Calu3 (cell line): ENCODE measurements at places on chromosomes 4 and X. TPM values are rescaled to one million over a fixed set of nuclear protein-coding genes. Genes with fewer than 3 reads are reported as not detected.

GRCh38 chr4:146458594-146458993 is 63.1 kb downstream of the SLC10A7 start:
- H3K4me1 ChIP-seq = no peaks in the 10 kb centered on the region
- DNase-seq = no peak
- no peaks in the 10 kb centered on the region for H3K27me3 ChIP-seq
- no peak overlapping the region for H3K4me3 ChIP-seq

- DNase-seq = no peak
- H3K27me3 ChIP-seq = no peaks in the 10 kb centered on the region
- H3K27ac ChIP-seq = no peak overlapping the region
- no peaks in the 10 kb centered on the region for H3K4me1 ChIP-seq
Observed at GRCh38 chr4:183314806-183315205, 5.3 kb downstream of the CLDN22 start.

The MAGEA2B gene
- not detected in 2 replicates for total RNA-seq

DNA sequence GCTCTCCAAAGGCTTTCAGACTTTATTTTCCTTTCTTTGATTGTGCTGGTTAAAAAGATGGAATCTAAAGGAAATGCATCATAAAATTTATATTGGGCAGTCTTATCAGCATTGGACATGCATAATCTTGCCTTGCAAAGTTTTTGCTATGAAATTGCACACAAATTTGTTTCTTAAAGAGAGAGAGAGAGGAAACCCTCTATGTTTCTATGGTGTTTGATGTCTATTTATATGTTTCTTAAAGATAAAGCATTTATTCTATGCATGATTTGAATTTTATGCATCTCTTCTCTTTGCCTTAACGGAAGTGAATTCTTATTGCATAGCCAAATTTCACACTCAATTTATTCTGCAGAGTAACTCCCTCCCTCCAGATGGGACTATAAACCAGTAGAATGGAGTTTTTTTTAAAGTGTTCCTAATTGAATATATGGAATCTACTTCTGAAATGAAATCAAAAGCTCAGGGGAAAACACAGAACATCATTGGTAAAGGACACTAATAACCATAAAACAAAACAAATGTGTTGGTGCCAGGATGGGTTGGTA is 83.5 kb upstream of the PPARGC1A start:
- H3K36me3 ChIP-seq = no peaks in the 10 kb centered on the region
- H3K4me3 ChIP-seq = no peak overlapping the region
- DNase-seq = no peak
- H3K27me3 ChIP-seq = no peaks in the 10 kb centered on the region

DNA sequence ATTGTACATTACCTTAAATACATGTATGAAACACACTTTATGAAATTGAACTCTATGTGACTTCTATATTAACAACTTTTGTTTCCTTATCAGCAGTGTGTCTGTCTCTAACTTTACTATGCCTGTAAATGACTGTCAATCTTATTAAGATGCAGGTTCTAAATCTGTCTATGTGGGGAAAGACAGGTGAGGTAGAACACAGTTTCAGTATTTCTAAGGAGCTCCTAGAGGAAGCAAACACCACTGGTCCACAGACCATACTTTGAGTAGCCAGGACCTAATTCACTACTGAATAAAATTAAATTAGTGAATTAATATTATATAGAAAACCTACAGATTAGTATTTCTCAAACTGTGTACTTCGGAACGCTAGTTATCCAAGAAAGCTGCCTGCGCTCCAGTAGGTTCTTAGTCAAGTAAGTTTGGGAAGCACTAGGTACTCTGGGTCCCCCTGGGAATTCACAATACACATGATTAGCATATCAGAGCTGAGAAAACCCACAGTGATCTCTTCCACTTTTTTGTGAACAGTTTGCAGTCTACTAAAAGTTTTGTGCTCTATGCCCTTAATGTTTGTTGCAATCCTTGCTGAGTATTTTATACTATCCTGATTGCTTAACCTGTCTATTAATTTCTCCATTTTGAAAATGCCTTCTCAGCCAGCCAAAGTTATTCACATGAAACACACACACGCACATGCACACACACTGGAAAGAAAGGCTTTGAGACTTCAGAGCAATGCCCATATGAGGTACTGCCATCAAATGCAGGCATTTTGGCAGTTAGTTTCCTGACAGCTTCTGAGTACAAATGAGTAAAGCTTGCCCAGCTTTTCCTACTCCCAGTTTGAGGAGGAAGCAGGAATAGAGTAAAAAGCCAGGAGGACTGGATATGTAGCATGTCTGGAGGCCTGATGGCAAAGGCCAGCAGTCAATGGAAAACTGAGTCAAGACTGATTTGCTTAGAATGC is 133.6 kb upstream of the CPEB2 start:
- peaks cover 3% of the 10 kb centered on the region for H3K27me3 ChIP-seq
- no peak overlapping the region for H3K4me3 ChIP-seq
- no peaks in the 10 kb centered on the region for H3K36me3 ChIP-seq
- DNase-seq = no peak
- no peaks in the 10 kb centered on the region for H3K4me1 ChIP-seq

DNA sequence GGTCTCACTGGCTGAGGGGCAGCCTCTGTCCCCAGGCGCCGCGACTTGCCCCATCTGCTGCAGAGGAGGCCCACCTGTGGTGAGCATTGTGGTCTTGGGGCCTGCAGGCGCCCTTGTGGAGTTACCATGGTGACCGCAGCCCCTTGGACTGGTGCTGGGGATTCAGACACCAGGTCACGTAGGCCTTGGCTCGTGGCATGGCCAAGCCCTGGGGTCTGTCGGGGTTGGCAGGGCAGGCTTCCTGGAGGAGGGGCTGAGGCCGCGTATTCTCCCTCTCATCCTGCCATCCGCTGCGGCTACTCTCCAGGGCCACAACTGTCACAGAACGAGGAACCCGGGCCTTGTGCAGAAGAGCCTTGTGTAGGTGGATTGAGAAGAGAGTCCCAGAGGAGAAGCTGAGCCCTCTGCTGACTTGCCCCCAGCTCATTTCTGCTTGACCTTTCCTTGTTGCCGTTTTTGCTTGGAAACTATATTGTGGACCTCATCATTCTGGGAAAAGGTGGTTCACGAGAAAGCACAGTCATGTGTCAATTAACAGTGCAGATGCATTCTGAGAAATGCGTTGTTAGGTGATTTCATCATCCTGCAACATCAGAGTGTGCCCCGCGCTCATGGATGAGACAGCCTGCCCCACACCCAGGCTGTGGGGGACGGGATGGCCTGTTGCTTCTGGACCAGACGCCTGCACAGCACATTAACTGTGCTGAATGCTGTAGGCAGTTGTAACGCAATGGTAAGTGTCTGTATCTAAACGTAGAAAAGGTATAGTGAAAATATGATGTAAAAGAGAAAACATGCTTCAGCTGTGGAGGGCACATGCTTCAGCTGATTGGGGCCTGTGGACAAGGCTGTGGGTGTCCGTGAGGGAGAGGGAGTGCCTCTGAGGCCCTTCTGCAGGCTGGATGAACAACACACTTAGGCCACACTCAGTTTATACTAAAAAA is 38.5 kb downstream of the TRMT44 start:
- no peak for DNase-seq
- H3K4me3 ChIP-seq = no peak overlapping the region

The TLR10 gene
- not detected in 2 replicates for total RNA-seq

DNA sequence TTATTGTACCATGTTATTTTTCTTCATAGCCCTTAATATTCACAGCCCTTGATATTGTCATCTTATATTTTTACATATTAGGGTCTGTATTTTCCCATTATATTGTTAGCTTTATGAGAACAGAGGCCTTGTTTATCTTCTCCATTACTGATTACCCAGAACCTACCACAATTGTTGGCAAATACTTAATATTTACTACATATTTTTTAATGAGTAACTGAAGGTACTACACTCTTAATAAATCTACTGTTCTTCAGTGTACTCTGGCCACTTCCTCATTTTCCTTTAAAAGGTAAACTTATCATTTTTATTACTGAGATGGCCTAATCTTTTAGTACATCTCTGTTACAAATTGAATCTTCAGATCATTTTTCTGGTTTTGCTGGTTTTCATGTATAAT is 133.5 kb downstream of the COL4A5 start:
- no peaks in the 10 kb centered on the region for H3K36me3 ChIP-seq
- peak overlapping the region; percentile 4 for H3K27ac ChIP-seq
- DNase-seq = no peak
- peaks cover 21% of the 10 kb centered on the region for H3K4me1 ChIP-seq
- no peak overlapping the region for H3K4me3 ChIP-seq
- no peaks in the 10 kb centered on the region for H3K27me3 ChIP-seq

GRCh38 chr4:95847908-95848460 is 8.1 kb downstream of the PDHA2 start:
- no peaks in the 10 kb centered on the region for H3K36me3 ChIP-seq
- no peaks in the 10 kb centered on the region for H3K4me1 ChIP-seq
- H3K27ac ChIP-seq = no peak overlapping the region
- H3K27me3 ChIP-seq = no peaks in the 10 kb centered on the region

The FGFRL1 gene
- total RNA-seq = 36.8 and 43.2 TPM in 2 replicates

GRCh38 chr4:78742300-78742699 is 33.9 kb upstream of the BMP2K start:
- no peaks in the 10 kb centered on the region for H3K36me3 ChIP-seq
- H3K27me3 ChIP-seq = no peaks in the 10 kb centered on the region
- no peaks in the 10 kb centered on the region for H3K4me1 ChIP-seq
- no peak overlapping the region for H3K27ac ChIP-seq
- no peak overlapping the region for H3K4me3 ChIP-seq
- DNase-seq = no peak

DNA sequence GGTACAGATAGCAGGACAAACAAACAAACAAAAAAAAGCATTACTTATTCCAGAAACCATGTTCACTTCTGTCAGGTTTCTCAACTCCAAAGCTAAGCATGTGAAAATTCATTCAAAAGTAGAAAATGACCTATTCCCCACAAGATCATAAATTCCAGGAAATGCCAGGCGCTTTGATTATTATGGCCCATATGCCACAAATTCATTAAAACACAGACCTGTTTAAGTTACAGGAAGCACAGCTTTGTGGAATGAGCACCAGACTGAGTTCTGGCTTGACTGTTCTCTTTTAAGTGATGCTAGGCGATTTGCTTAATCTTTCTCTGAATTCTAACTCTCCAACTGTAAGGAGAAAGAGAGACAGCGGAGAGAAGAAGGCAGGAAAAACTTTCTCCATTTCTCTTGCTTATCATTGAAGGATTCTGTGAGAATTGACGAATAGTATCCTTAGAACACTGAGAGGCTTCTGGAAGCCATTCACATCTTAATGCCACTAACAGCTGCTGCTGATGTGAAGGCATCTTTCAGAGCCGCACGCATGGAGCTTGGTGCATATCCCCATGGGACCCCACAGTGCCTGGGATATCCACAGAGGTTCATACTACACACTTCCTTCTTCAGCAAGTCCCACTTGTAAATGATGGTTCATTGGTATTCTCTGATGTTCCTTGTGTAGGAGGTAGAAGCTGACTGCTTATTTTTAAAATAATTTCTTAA is 138.0 kb downstream of the ZNF674 start:
- H3K27me3 ChIP-seq = no peaks in the 10 kb centered on the region
- H3K36me3 ChIP-seq = no peaks in the 10 kb centered on the region
- DNase-seq = no peak
- peaks cover 13% of the 10 kb centered on the region for H3K4me1 ChIP-seq
- no peak overlapping the region for H3K27ac ChIP-seq

DNA sequence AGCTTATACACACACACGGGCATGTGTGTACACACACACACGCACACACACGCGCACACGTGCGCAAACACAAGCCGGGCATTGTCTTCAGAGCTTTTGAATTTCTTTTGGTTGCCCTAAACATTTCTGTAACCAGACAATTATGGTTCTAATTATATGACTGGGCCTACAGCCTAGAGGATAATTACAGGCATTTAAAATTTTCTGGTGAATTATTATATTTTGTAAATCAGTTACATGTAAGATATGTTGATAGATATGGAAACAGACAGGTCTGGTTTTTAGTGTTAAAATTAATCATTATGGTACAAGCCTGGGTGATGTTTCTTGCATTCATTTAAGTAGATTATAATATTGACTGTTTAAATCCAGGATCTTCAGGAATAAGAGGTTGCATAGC is 1120.5 kb downstream of the ADGRL3 start:
- no peaks in the 10 kb centered on the region for H3K4me1 ChIP-seq
- no peak overlapping the region for H3K4me3 ChIP-seq
- no peaks in the 10 kb centered on the region for H3K36me3 ChIP-seq
- H3K27ac ChIP-seq = no peak overlapping the region
- H3K27me3 ChIP-seq = no peaks in the 10 kb centered on the region

The OTC gene
- total RNA-seq = not detected in 2 replicates

DNA sequence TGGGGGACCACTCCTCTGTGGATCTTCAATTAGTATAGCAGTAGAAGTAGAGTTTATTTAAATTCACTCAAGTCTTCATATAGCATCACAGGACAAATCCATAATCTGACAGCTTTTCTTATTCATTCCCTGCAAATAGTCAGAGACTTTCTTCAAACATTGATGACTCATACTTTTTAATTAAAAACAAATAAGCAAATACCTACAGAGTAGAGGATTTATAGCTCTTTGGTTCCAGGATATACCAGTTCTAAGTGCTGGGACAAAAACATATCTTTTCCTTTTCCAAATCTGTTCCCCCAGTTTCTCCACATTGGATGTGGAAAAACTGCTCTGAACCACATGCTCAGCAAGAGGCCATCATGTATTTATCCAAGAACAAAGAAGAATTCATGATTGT is 24.1 kb downstream of the EMCN start:
- no peak overlapping the region for H3K27ac ChIP-seq
- DNase-seq = no peak
- H3K36me3 ChIP-seq = no peaks in the 10 kb centered on the region
- H3K4me3 ChIP-seq = no peak overlapping the region
- no peaks in the 10 kb centered on the region for H3K27me3 ChIP-seq

The ADGRL3 gene
- total RNA-seq = 0.51 and 0.66 TPM in 2 replicates

The HTN3 gene
- not detected in 2 replicates for total RNA-seq

DNA sequence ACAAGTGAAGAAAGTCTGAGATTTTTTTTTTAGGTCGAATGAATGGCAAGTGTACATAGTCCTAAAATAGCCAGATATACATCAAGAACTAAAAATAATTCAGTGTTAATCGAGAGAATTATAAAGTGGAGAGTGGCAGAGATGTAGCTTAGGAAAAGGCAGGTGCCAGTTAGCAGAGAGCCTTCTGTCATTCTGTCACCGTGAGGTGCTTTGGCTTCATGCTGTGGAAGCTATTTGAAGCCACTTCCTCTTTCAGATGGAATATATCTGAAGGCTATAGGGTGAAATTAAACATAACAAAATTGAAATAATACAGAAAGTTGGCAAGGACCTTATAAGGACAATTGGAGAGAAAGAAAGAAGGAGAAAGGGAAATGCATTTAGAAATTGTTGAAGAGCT is 756.3 kb downstream of the CCSER1 start:
- no peak overlapping the region for H3K27ac ChIP-seq
- H3K27me3 ChIP-seq = no peaks in the 10 kb centered on the region
- no peaks in the 10 kb centered on the region for H3K36me3 ChIP-seq
- DNase-seq = no peak
- no peaks in the 10 kb centered on the region for H3K4me1 ChIP-seq

DNA sequence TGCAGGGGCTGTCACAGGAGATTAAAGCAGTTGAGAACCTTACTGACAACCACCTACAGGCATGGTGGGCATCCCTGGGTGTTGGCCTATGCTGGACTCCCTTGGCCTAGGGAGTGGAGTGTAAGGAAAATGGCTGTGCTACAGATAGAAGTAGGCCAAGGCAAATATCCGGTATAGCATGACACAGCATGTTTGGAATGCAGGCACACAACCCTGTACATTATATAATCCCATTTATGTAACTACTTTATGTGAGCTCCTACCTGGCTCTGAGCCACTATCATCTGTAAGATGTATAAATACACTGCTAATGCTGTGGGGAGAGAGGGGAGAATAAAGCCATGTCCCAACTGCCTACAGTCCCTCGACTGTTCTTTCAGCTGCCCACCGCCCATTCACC is 38.7 kb upstream of the KCTD8 start:
- H3K4me1 ChIP-seq = no peaks in the 10 kb centered on the region
- H3K27ac ChIP-seq = no peak overlapping the region
- no peak for DNase-seq
- no peaks in the 10 kb centered on the region for H3K27me3 ChIP-seq
